ENCODE measurements at places on chromosomes 6 and 20.

DNA sequence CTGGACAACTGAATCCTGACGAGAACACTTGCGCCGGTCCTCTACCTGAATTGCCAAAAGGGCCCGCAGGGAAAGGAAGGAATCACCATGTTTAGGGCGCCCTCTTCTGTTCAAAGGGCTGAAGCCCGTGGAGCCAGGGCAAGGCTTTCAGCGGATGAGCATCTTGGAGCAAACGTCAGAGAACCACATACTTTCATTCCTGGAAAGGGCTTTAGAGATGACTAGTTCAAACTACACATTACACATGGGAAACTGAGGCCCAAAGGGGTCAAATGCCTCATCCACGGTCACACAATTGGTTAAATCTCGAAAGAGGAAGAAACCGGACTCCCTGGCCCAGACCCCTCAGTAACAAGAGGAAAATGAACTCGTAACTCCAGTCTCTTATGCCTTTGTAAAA is 11.5 kb upstream of the ZNF133 start:
- peak; percentile 34 for DNase-seq

- no peak for DNase-seq
These were observed 117.5 kb upstream of the KCNQ5 start for GRCh38 chr6:72504406-72504805.

DNA sequence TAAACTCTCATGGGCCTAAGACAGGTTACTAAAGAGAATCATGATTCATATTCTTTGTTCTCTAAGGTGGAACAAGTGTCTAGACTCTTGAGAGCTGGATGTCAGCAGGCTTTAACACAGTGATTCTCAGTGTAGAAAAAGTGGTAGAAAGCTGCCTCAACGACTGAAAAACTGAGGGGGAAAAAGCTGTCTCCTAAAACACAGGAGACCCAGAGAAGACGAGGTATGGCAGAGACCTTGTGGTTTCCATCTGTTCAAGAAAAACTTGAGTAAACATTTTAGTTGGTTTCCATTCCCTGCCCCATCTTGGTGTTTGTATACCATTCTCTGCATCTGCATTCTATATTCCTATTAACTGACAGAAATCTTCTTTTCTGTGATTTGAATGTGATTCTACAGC is 57.6 kb upstream of the MAP3K7 start:
- no peak for DNase-seq

- DNase-seq: no peak
These were observed 8.9 kb upstream of the UBE2V1 start for GRCh38 chr20:50121858-50122271.

GRCh38 chr20:48003021-48003420 is 217.7 kb upstream of the SULF2 start:
- DNase-seq: no peak

DNA sequence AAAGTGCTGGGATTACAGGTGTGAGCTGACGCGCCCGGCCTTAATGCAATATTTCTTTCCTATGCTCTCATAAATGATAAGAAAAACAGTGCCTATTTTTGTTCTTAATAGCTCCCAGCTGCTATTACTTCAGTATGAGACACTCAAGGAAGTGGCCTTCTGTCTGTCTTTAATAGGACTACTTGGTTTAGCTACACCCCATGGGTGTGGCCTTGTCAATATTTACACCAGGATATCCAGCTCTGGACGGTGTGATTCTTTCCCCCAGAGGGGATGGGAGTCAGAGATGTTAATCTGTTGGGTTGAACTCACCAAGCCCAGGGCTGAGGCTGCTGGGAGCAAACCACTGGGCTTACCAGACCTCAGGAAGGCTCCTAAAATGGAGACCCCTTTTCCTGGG is 134.2 kb downstream of the CEP57L1 start:
- DNase-seq: no peak

GRCh38 chr20:11569163-11569562 is 348.5 kb upstream of the BTBD3 start:
- DNase-seq: no peak

- no peak for DNase-seq
These were observed 228.3 kb downstream of the SLC35F1 start for GRCh38 chr6:118135371-118135770.

GRCh38 chr6:132380358-132381029 is 20.8 kb downstream of the MOXD1 start:
- no peak for DNase-seq

GRCh38 chr6:21500314-21501020 is 93.1 kb upstream of the SOX4 start:
- DNase-seq: no peak

Measured in activated CD4-positive, alpha-beta T cell treated with anti-CD3 and anti-CD28 coated beads for 4 hours (primary cell).